ENCODE measurements at places on chromosomes 6 and 20. TPM values are rescaled to one million over a fixed set of nuclear protein-coding genes. Genes with fewer than 3 reads are reported as not detected.

GRCh38 chr6:20266851-20267608 lies 54.8 kb upstream of the MBOAT1 start:
- DNase-seq, result no peak

GRCh38 chr20:8744228-8744844 lies 324.6 kb upstream of the PLCB4 start:
- no peak for DNase-seq

DNA sequence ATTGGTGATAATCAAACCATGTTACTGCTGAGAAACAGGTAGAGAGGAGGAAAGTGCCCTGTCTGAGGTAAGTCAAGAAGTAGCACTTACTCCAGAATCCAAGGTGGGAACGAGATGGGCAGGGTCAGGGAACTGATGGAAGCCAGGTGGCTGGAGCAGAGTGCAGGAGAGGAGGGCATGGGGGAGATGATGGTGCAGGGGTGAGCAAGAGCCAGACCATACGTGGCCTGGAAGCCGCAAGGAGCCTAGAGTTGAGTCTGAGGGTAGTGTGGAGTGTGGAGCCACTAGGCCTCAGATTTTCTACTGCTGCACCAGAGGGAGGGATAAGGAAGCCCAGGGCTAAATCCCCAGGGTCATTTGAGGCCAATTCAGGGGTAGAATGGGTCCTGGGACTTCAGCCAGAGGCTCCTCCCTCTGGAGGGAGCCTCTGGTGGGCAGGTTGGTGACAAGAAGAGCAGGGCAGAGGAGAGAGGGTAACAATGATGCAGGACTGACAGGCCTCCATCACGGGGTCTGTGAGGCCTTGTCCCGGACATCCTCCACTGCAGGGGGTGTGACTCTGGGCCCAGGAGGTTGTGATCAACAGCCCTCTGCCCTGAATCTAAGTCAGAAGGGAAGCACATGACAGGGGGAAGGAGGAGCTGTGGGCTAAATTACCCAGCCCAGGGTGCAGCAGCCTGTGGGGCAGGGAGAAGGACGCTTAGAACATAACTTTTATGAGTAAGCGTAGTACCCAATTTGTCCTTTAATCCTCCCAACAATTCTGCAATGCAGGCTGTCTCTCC lies 28.7 kb downstream of the COX4I2 start:
- DNase-seq, result no peak

Gene STMND1
- not detected for total RNA-seq

Gene PNLDC1
- not detected for total RNA-seq

GRCh38 chr6:39203436-39204159 lies 25.7 kb downstream of the KCNK5 start:
- no peak for DNase-seq

GRCh38 chr6:87049779-87050178 lies 45.1 kb downstream of the CGA start:
- no peak for DNase-seq

Gene SIRPD
- total RNA-seq, result 0.35 TPM

Gene MTFR2
- 1.3 TPM for total RNA-seq

GRCh38 chr6:37320646-37321045 lies 33.1 kb upstream of the RNF8 start:
- DNase-seq, result no peak

Gene RBPJL
- not detected for total RNA-seq

DNA sequence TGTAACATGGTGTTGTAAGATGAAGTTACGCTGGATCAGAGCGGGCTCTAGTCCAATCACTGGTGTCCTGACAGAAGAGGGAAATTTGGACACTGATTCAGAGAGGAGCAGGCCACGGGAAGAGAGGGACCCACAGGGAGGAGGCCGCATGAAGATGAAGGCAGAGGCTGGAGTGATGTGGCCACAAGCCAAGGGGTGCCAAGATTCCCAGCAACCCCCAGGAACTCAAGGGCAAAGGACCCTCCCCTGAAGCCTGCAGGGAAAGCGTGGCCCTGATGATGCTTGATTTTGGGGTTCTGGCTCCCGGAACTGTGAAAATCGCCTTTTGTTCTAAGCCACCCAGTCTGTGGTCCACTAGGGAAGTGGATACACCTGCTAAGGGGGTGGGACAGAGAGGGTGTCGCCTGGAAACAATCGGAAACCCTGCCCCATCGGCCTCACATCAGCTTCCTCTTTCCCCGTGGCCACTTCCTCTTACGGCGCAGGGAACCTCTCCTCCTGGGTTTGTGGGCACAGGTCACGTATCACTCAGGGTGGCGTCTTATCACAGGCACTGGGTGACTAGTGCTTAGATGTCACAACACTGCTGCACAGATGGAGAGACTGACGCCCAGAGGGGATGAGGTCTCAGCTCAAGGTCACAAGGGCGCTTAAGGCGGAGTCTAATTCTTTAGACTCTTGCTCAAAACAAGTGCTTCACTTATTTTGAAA lies 58.0 kb downstream of the SULF2 start:
- no peak for DNase-seq

GRCh38 chr6:100998111-100998510 lies 117.0 kb upstream of the ASCC3 start:
- DNase-seq, result no peak

Gene TDP2
- total RNA-seq, result 33.0 TPM

Gene PYGB
- total RNA-seq, result 176 TPM

Gene TLDC2
- 2.3 TPM for total RNA-seq

DNA sequence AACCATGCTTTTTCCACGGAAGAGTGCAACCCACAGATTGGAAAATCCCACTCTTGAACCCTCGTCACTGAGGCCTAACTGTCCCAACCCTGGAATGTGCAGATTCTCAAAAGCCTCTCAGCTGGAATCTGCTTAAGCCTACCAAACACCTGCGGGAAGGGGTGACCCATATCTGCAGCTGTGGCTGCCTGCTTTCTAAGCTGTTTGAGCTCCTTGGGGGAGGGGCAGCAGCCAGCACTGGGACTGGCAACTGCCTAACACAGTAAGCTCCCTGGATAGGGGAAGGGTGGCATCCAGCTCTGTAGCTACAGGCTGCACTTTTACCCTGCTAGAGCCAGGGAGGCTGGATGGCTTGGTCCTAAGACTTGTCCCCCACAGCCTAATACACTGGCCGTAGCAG lies 579.6 kb downstream of the COL12A1 start:
- DNase-seq, result peak; percentile 33

DNA sequence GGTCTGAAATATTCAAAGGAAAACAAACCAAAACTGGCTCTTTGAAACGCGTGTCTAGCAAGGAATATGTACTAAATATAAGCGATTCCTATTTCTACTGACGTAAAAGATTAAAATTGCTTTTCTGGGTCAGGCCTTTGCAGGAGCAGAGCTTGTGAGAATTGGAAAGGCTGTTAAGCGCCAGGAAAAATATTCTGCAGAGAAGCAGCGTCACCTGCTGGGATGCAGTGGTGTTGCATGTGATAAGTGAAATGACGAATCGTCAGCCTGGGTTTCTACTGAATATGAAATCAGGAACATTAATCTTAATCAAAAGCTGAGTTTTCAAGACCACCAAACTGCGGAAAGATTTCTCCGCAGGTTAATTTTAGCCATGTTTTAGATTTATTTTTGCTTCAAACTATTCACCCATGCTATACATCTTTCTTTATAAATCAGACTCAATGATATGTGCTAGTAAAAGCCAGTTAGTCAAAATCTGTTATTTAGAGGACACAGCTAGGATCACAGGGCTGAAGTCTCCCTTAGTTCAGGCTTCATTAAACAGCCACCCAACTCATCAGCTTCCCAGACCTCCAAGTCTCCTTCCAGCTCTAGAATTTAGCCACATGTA lies 67.4 kb downstream of the ALDH8A1 start:
- peak; percentile 72 for DNase-seq

Gene PLN
- total RNA-seq, result 47.2 TPM

Gene HCK
- 24.0 TPM for total RNA-seq

Gene CCDC170
- 2.1 TPM for total RNA-seq

DNA sequence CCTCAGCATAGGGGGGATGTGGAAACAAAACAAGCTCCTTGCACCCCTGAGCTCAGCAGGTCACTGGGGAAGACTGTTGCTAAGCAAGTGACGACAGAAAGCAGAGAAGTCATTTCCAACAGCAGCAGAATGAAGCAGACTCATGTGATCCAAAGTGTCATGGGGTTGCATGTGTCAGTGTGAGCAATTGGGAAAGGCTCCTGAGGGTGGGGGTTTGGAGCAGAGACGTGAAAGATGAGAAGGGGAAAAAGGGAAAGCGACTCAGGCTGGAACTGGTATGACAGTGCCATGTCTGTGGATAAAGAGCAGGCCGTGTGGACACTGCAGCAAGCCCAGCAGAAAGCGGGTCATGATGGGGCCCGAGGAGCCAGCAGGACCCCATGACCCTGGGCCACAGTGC lies 363.9 kb downstream of the PREX1 start:
- no peak for DNase-seq

- DNase-seq, result no peak
Measured at GRCh38 chr20:4795394-4795793, 73.7 kb downstream of the PRND start.

Gene HCRTR2
- total RNA-seq, result not detected

- peak; percentile 85 for DNase-seq
Measured at GRCh38 chr6:15359335-15359862, 113.5 kb downstream of the JARID2 start.

DNA sequence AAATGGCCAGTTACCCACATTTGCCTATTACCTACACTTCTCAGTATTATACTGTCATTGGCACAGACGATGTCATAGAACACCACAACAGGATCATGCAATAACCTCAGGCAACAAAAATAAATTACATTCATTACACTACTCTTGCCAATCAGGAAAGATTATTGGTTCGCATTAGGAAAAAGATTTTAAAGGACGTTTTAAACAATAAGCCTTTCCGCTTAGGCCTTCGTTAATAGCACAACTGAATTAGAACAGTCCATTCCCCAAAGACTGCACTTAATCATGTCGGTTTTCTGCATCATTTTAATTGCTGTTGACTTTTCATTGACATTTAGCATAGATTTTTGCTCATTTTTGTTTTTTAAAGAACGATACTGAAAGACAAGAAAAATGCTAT lies 912 bp upstream of the SENP6 start:
- peak; percentile 52 for DNase-seq

- no peak for DNase-seq
Measured at GRCh38 chr6:27156874-27157458, 90.5 kb upstream of the PRSS16 start.

Gene RAB44
- total RNA-seq, result 1.5 TPM

DNA sequence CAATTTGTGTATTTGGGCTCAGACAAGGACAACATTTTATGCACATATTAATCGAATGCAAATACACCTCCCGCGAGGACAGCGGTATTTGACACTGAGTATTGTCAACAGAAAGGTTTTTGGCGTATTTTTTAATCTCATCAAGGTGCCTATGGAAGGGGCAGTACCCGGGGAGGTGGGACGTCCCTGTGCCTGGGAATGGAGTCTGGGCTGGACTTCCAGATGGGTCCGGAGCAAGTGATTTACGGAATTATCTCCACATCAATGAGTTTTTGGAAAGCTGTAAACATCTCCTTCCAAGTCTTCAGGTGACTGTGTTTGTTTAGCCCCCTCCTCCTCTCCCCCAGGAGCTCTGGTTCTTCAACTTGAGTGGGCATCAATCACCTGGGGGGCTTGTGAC lies 39.8 kb downstream of the PRR18 start:
- no peak for DNase-seq

GRCh38 chr20:24437196-24438082 lies 32.0 kb upstream of the SYNDIG1 start:
- no peak for DNase-seq

GRCh38 chr6:155013457-155013876 lies 18.4 kb downstream of the TIAM2 start:
- DNase-seq, result no peak

DNA sequence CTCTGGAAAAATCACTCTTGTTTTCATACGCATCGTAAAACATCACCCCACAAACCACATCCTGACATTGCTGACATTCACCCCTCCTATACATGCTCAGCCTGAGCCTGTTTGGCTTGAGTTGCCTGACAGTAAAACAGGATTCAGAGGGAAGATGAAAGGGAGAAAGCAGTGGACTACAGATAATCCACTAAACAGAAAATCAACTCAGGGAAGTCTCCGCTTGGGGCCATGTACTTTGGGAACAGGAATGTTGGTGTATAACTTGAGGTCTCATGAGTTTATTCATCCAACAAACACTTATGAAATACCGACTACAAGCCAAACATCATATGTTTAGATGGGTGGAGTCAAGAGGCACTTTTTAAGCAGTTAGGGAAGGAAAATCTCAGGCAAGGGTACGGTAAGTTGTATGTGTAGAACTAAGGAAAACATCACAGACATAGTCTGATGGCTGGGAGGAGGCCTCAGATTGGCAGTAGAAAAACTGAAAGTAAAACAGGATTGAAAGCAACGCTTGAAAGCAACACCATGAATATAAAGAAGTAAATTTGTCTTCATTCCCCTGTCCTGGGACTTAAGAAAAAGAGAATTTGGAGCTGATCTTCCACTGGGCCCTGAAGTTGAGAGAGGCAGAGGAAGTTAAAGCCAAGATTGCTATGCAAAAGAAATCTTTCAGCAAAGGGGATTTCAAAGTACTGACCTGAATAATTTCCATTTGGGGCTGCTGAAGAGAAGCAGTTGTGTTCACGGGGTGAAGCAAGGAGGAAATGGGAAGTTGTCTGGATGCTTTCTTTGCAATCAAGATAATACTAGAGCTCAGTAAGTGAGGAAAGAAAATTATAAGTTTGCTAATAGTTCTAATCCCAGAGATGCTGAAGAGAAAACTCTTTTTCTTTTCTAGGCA lies 28.8 kb downstream of the PDE7B start:
- no peak for DNase-seq

Gene HEY2
- 10.7 TPM for total RNA-seq

DNA sequence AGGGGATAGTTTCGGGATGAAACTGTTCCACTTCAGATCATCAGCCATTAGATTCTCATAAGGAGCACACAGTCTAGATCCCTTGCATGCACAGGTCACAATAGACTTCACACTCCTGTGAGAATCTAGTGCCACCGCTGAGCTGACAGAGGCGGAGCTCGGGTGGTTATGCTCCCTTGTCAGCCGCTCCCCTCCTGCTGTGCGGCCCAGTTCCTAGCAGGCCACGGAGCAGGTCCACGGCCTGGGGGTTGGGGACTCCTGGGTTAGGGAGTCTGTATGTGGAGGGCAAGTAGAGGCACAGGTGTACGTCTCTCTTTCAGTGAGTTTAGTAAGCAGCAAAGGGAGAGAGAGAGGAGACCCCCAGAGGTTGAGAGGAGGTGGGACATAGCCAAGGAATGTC lies 30.5 kb upstream of the MDFI start:
- no peak for DNase-seq

Gene FAM162B
- total RNA-seq, result 4.3 TPM
